ENCODE measurements at places on chromosomes 6 and 20. TPM values are rescaled to one million over a fixed set of nuclear protein-coding genes. Genes with fewer than 3 reads are reported as not detected.

- no peak for DNase-seq
Measured at GRCh38 chr6:105974986-105975385, 111.2 kb upstream of the PRDM1 start.

- peak; percentile 2 for DNase-seq
Measured at GRCh38 chr20:55095745-55096400, 620.5 kb downstream of the DOK5 start.

KHDRBS2 gene
- not detected for total RNA-seq

TULP1 gene
- total RNA-seq, result not detected

CD109 gene
- total RNA-seq, result 25.2 TPM

RWDD2A gene
- 9.0 TPM for total RNA-seq

CDK5RAP1 gene
- total RNA-seq, result 24.4 TPM
